ENCODE measurements at places on chromosomes 4 and X.

DNA sequence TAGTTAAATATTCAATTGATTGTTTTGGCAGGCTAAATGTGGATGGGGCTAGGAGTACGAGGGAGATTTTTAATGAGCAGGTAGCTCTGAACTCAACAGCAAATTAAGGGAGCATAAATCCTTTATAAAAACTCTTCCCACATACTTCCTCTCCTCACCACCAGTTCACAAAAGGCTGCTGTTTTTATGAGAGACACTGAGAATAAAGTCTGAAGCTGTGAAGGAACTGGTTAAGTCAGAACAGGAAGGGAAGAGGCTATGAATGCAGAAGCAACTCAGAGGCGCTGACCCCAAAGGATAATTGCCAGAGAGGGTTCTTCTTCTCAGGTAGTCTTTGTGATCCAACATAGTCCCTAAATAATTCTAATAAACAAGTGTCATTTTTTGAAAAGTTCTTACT, 406.1 kb downstream of the GPM6A start:
- no peak for DNase-seq
- no peaks in the 10 kb centered on the region for H3K27me3 ChIP-seq
- no peak overlapping the region for H3K4me3 ChIP-seq

GRCh38 chr4:10697086-10697485, 12.5 kb upstream of the CLNK start:
- no peak for DNase-seq
- H3K4me1 ChIP-seq = no peaks in the 10 kb centered on the region
- no peaks in the 10 kb centered on the region for H3K27me3 ChIP-seq
- no peaks in the 10 kb centered on the region for H3K36me3 ChIP-seq

- no peak for DNase-seq
- H3K27me3 ChIP-seq = no peaks in the 10 kb centered on the region
- H3K4me1 ChIP-seq = no peaks in the 10 kb centered on the region
- H3K4me3 ChIP-seq = no peak overlapping the region
- H3K27ac ChIP-seq = no peak overlapping the region
- no peaks in the 10 kb centered on the region for H3K36me3 ChIP-seq
Observed at GRCh38 chr4:181661090-181661489, 582.1 kb upstream of the TENM3 start.

- H3K4me3 ChIP-seq = no peak overlapping the region
- peaks cover 3% of the 10 kb centered on the region for H3K27me3 ChIP-seq
- H3K4me1 ChIP-seq = no peaks in the 10 kb centered on the region
- no peak for DNase-seq
- H3K27ac ChIP-seq = no peak overlapping the region
Observed at GRCh38 chr4:185838514-185839193, 26.7 kb upstream of the SORBS2 start.

DNA sequence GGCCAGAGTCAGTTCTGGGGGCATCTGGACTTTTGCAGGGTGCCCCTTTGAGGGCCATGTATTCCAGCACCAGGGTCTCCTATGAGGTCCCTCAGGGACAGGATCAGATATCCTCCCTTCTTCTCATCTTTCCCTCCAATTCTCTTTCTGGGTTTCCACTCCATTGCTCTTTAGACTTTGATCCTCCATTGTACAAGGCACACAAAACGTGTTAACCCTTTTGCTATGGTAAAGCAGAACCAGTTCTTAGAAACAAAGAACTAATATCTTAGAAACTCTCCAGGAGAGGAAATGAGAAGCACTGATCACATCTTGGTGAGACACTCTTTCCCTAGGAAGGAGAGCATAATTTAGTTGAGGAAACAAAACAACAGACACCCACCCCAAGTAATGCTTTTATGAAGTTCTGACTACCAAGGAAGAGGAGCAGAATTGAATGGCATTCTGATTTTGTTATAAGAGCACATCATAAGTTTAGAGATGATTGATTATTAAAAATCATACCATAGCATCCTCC, 200.7 kb upstream of the NPY2R start:
- no peaks in the 10 kb centered on the region for H3K27me3 ChIP-seq
- no peak overlapping the region for H3K4me3 ChIP-seq
- no peaks in the 10 kb centered on the region for H3K4me1 ChIP-seq
- no peak overlapping the region for H3K27ac ChIP-seq
